Endodermal cell (in vitro differentiated cells): ENCODE measurements at places on chromosomes 5 and 9. TPM values are rescaled to one million over a fixed set of nuclear protein-coding genes. Genes with fewer than 3 reads are reported as not detected.
A peak's percentile ranks its signal among the peaks of the same experiment; 100 is the strongest.

- DNase-seq = peak; percentile 29
These were observed 249.9 kb downstream of the FSTL4 start for GRCh38 chr5:133362438-133362837.

- DNase-seq = no peak
These were observed 176.4 kb downstream of the FGF18 start for GRCh38 chr5:171595801-171596231.

- no peak for DNase-seq
These were observed 1.5 kb downstream of the OMD start for GRCh38 chr9:92422611-92423338.

GRCh38 chr9:91433180-91433579 lies 9.5 kb upstream of the NFIL3 start:
- DNase-seq = no peak

DNA sequence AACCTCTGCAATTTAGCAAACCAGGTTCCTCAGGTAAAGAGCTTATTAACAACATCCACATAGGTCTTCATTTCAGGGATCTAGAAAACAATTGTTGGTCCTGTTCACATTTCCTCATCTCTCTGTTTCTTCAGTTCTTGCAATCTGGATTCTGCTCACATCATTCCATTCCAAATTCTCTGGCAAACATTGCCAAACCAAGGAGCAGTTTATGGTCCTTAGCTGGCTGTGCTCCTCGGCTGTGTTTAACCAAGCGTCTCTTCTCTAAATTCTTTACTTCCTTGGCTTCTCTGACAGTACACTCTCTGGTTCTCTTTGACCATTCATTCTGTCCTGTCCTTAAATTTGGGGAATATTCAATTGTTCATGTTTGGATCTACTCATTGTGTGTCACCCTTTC lies 65.8 kb upstream of the RANBP3L start:
- no peak for DNase-seq

DNA sequence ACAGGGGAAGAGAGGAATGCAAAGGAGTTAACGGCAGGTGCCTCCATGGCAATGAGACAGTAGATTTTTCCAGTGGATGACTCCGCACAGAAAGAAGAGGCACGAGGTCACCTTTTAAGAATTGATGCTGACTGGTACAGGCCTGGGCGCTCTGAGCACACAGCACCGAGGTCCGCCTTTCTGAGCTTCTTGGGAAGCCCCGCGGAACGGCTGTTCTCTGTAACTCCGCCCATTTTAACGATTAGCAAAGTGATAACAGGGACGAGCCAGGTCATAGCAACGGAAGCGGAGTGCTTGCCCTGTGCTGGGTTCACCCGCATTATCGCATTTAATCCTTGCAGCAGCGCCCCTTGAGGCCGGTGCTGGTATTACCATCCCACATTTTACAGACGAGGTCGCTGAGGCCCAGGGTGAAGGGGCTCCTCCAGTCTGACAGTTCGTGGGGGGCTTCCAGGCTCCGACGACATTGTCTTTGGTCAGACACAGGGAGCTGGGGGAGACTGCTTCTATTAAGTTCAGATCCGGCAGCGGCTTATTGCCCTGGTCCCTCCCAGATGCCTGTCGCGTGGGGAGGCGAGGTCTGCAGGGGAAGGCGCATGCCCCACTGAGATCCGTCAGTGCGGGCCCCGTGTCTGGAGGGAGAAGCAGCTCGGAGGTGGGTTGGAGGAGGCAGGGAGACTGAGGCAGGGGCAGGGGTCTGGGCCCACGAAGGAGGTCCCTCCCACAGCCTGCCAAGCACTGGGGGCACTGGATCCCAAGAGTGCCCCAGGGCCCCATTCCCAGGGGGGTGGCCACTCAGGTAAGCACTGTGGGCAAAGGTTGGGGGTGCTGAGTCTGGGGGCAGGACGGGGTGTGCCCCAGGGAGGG lies 22.3 kb upstream of the HMCN2 start:
- DNase-seq = peak; percentile 97

DNA sequence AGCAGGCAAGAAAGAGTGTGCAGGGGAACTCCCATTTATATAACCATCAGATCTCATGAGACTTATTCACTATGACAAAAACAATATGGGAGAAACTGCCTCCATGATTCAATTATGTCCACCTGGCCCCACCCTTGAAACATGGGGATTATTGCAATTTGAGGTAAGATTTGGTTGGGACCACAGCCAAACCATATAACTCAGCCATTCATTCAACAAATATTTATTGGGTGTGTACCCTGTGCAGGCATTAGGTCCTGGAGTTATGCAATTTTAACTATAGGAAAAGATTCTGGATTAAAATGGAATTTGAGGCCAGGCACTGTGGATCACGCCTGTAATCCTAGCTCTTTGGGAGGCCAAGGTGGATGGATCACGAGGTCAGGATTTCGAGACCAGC lies 124.2 kb upstream of the GAS1 start:
- no peak for DNase-seq

- no peak for DNase-seq
These were observed 23.1 kb upstream of the ERCC6L2 start for GRCh38 chr9:95852059-95853032.

- no peak for DNase-seq
These were observed 381.2 kb upstream of the IRX1 start for GRCh38 chr5:3214396-3214795.

Gene PFN3
- not detected in 2 replicates for total RNA-seq

Gene PCDHAC2
- 0.27 to 1.5 TPM (median 0.49 TPM) in 3 replicates for total RNA-seq

Gene GABRG2
- 2.4 and 3.5 TPM in 2 replicates for total RNA-seq

Gene FCN2
- not detected in 2 replicates for total RNA-seq

Gene MSMP
- total RNA-seq = 0.66 to 0.74 TPM in 2 of 3 replicates, not detected in the other

Gene AK8
- total RNA-seq = 1.3 and 1.8 TPM in 2 replicates
